ENCODE measurements at places on chromosomes 5 and 9.

- DNase-seq = peak; percentile 72
Observed at GRCh38 chr5:35803191-35803651, 53.5 kb upstream of the IL7R start.

GRCh38 chr5:67011422-67011821 lies 185.2 kb downstream of the CD180 start:
- no peak for DNase-seq

GRCh38 chr5:148932355-148932935 lies 106.0 kb downstream of the ADRB2 start:
- no peak for DNase-seq

GRCh38 chr9:85200726-85201404 lies 531.3 kb downstream of the NTRK2 start:
- DNase-seq = peak; percentile 70

DNA sequence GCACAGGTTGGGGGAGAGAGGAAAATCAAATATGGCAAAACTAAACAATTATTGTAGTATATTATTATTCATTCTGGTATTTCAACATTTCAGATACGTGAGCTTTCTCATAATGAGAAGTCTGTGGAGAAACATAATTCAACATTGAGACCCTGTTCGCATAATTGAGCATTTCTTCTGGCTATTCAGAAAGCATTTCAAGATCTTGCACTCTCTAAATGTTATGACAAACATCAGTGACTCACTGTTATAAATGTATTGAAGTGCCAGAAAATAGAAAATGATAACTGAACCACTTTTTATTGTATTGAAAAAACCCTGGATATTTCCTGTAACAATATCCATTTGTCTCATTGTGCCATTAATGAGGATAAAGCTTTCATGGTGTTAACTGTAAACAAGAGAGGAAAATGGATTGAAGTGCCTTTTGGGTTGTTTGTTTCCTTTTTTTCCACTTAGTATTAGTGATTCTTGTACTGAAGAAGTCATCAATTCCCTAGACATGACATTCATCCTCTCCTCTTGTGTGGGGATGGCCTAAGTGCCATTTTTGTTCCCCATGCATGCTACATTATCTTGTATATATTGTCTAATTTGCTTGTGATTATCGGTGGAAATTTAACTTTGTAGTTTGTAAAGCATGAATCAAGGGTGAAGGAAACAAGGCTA lies 124.6 kb downstream of the CAMK4 start:
- no peak for DNase-seq

- no peak for DNase-seq
Observed at GRCh38 chr5:175855041-175855720, 16.2 kb upstream of the CPLX2 start.

- DNase-seq = no peak
Observed at GRCh38 chr9:13447843-13448422, 168.4 kb upstream of the MPDZ start.

GRCh38 chr5:143698574-143698973 lies 113.4 kb upstream of the HMHB1 start:
- no peak for DNase-seq

GRCh38 chr5:33146881-33147280 lies 293.9 kb upstream of the TARS1 start:
- peak; percentile 41 for DNase-seq

DNA sequence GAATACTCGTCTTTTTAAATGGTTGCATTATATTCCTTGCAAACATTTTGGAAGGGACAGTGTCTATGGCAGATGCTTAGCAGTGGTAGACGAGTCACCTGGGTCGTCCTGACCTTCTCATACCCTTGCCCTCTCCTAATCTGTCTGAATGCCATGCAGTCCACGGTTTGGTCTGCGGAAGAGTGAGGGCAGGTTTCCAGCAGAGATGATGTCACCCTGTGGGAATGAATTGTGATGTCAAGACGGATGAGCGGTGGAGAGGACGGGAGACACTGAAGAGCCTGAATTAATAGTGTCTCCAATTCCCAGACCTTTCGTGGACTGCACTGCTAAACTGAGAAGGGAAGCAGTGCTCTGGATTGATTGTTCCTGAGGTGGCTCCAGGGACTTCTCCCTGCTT lies 329.0 kb upstream of the PANK3 start:
- DNase-seq = peak; percentile 52

DNA sequence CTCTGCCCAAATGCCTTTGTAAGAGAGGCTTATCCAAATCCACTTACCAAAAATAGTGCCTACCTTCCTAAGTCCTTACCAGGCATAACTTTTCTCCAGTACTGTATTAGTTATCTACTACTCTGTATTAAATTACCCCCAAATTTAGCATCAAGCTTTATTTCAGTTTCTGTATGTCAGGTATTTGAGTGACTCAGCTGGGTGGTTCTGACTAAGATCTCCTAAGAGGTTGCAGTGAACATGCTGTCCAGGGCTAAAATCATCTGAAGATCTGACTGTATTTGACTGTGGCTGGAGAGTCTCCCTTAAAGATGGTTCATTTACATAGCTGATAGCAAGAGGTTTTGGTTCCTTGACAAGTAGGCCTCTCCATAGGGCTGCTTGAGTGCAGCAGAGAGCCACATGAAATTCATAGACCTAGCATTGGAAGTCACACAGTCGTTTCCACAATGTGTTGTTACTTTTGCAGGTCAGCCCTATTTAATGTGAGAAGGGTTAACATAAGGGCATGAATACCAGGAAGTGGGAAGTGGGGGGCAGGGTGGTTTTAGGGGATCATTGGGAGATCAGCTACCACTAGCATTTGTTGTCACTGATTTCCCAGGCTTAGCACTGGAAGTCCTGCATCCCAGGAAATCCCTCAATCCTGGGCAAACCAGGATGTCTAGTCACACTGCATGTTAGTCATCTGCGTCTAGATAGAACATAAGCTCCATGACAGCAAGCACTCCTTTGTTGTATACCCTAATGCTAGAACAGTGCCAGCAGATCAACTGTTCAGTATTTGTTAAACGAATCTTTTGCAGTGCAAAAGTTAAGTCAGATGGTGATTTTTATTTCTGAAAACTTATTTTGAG lies 2.0 kb upstream of the ZNF622 start:
- DNase-seq = peak; percentile 84

GRCh38 chr9:69104830-69105527 lies 69.1 kb upstream of the TJP2 start:
- DNase-seq = no peak

GRCh38 chr5:1771149-1772065 lies 28.2 kb downstream of the MRPL36 start:
- DNase-seq = no peak

- peak; percentile 21 for DNase-seq
Observed at GRCh38 chr9:101508211-101508610, 25.4 kb upstream of the RNF20 start.

DNA sequence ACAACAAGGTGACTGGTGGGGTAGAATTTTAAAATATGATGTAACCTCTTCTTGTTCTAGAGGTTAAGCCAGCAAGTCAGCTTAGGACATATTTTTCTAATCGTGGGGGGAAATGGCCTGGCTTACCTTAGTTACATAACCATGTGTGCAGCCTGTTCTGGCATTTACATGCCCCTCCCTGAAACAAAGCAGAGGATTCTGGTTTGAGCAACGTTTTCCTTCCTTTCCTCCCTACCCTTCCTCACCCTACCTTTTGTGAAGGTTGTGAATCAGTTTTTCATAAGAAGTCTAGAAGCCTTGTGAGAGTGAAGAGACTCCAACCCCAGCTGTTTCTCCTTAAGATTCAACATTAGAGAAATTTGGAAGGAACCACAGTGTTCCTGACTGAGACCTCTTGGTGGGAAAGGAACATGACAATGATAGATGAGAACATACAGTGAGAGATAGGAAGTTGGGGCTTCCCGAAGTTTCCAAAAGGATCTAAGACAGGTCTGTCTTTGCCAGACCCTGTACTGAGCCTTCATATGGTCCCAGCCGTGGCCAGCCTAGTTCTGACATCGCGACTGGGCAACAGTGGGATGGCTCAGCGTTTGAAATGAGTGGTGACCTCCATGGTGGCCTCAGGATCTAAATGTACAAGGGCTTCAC lies 365.2 kb downstream of the SPATA31D1 start:
- peak; percentile 49 for DNase-seq

DNA sequence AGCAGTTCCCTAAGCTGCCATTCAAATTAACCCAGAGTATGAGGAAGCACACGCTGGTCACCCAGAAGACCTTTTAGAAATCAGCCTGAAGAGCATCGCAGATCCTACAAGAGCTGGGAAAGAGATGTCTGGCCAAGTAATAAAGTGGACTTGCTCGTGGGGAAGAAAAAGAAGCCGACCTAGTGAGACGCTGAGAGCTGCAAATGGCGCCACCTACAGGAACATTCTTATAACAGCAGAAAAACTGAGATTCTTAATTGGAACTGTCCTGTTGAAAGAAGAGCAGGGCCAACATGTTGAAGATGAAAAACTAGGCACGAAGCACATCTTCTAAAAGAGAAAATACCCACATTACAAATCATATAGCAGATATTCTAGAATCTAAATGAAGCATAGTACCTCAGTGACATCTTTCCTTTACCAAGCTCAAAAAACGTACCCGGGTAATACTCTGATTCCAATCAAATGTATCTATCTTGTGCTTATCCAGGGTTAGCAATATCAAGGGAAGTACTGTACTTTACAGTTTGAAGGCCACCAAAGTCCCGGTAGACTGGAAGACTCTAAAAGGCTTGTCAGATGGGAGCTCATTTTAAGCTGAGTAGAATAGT lies 3.9 kb upstream of the GNAQ start:
- DNase-seq = peak; percentile 84

- DNase-seq = no peak
Observed at GRCh38 chr9:81666123-81666522, 23.2 kb downstream of the TLE1 start.

DNA sequence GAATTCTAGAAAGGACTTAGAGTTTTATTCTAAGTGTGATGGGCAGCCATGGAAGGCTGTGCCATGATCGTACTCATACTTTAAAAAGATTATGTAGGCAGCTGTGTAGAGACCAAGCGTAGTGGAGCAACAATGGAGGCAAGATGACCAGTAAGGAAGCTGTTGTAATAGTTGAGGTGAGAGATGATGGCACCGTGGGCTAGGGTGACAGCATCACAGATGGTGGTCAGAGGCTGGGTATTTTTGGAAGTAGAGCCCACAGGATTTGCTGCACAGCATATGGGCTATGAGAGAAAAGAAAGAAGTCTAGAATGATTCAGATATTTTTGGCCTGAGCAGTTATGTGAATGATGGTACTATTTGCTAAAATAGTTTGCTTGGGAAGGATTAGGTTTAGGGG lies 7.7 kb downstream of the ARHGAP26 start:
- DNase-seq = no peak

DNA sequence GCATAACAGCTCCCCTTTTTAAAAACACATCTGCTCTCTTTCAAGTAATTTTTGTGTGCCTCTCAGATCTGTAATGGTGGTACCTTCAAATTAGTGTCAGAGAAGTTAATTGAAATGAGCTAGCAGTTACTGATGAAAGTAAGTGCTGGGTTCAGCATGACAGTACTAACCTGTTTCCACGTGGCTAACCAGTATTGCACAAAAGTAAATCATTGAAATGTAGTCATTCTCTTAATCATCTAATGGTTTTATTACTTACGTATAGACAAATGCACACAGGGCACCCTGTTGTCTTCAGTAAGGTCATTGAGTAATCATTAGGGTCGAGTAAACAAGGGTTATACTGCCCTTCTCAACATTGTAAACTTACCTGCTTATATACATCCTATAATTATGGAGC lies 157.8 kb upstream of the PRR16 start:
- peak; percentile 75 for DNase-seq

DNA sequence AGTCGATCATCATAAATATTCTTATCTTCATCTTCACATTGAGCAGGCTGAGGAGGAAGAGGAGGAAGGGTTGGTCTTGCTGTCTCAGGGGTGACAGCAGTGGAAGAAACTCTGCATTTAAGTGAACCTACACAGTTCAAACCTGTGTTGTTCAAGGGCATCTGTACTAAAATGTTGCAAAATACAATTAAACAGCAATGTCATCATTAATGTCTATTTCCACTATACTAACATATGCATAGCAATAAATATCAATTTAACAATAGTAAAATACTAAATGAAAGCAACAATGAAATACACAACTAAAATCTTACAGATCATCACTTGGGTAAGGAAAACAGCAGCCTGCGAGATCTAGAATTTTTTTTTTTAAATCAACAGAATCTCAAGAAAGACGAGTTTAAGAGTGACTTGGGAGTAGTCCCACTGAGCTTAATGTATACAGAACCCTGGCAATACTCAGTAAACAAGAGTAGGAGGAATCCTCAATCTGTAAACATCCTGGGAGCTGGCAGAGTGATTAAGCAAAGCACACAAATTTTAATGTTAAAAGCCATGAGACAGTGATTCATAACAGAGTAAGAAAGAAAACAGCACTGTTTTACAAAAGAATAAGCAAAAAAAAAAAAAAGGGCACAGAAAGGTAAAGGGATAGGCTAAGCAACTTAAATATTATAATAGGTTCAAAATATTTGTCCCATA lies 10.0 kb downstream of the HOMER1 start:
- peak; percentile 34 for DNase-seq

GRCh38 chr9:115328677-115329076 lies 210.7 kb upstream of the TNC start:
- peak; percentile 26 for DNase-seq

GRCh38 chr9:133304158-133304470 lies 29.1 kb upstream of the ABO start:
- DNase-seq = no peak

DNA sequence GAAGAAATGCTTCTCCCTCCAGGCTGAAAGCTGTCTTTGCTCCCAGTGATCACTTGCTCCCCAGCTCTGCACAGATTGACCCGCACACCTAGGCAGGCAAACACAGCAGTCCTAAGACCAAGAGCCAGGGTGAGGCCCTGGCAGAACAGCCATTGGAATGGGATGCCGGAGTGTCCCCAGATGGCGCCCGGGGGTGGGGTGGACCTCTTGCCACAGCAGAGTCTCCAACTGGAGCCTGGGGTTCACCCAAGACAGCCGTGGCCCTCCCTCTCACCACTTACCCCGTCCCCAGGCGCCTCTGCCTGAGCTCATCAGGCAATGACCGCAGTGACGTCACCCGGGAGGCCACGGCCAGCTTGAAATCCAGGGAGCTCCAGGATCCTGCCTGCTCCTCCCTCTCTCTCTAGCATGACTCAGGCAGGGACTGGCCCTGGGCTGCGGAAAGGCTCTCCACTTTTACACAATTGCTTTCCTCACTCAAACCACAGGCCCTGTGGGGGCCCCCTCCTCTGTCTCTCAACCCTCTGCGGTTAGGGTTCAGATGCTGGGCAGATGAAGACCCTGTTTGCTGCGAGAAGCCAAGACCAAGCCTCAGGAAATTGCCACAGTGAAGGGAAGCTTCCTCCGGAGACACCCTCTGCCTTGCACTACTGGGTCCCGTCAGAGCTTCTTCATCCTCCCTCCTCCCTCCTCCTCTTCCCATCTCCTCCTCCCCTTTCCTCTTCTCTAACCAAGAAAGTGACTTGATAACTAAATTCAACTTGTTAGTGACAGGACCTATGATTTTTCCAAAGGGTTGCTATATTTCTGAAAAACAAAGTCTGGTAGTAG lies 24.3 kb upstream of the PTGES start:
- DNase-seq = peak; percentile 100

GRCh38 chr5:98319299-98320011 lies 454.0 kb upstream of the RGMB start:
- DNase-seq = no peak

GRCh38 chr5:52043543-52043942 lies 660.3 kb downstream of the ISL1 start:
- DNase-seq = no peak

All from fibroblast of mammary gland (primary cell).